NCI-H446 (cell line): ENCODE measurements at places on chromosomes 5 and 9.

DNA sequence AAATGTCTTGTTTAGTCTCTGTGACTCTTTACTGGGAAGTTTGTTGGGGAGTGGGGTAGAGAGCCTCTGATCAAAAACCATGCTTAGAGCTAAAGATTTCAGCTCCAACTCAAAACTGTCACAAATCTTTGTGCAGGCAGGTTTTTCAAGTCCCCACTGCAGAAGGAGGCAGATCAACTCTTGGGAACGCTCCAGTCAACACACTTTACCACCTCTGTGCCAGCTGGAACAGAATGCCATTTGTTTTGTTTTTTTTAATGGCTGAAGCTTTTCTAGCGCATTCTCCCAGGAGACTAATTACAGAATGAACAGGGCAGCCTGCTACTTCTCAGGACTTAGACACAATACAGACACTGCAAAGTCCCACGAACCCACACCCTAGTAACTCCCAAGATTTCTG is 17.9 kb upstream of the LHX6 start:
- no peak for DNase-seq

DNA sequence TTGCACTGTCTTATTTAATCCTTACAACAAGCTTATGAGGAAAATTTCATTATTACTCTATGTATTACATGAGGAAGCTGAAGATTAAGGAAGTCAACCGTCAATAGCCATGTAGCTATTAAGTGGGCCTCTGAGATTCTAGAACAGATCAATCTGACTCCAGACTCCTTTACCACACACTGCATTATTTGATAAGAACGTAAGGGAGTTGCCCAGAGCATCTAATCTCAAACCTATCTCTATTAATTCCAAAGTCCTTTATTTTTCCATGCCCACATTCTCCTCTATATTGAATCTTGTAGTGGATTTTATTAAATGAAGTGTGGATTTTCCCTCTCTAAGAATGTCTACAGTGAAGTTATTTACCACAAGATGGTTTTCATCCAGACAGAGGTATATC is 118.2 kb upstream of the MTAP start:
- DNase-seq: no peak

GRCh38 chr5:89268460-89268859 is 385.5 kb upstream of the MEF2C start:
- DNase-seq: no peak

GRCh38 chr9:21935631-21936030 is 58.6 kb downstream of the CDKN2A start:
- DNase-seq: no peak

- DNase-seq: no peak
Observed at GRCh38 chr5:87105577-87105976, 162.1 kb upstream of the RASA1 start.

- no peak for DNase-seq
Observed at GRCh38 chr9:20178197-20178596, 389.4 kb upstream of the SLC24A2 start.

GRCh38 chr9:137077010-137077747 is at the start of gene UAP1L1:
UAP1L1 (plus strand) TSS chr9:137077517; CDS start chr9:137077533, 16 bp downstream.
- peak; percentile 21 for DNase-seq

DNA sequence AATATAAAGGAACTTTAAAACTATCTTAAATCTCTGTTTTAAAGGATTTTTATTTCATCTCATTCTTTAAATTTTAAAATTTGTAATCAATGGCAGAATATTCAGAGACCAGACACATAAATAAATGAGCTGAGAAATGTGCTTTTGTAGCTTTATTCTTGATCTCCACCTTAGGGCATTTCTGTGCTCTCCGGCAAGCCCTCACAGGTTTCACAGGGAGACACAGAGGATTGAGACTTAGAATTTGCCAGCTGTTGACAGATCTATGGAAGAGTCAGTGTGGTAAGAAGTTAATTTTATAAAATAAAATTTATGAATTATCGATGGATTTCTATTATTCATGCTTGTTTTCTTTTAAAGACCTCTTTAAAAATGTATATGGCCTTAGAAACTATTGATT is 206.8 kb downstream of the CD180 start:
- no peak for DNase-seq

DNA sequence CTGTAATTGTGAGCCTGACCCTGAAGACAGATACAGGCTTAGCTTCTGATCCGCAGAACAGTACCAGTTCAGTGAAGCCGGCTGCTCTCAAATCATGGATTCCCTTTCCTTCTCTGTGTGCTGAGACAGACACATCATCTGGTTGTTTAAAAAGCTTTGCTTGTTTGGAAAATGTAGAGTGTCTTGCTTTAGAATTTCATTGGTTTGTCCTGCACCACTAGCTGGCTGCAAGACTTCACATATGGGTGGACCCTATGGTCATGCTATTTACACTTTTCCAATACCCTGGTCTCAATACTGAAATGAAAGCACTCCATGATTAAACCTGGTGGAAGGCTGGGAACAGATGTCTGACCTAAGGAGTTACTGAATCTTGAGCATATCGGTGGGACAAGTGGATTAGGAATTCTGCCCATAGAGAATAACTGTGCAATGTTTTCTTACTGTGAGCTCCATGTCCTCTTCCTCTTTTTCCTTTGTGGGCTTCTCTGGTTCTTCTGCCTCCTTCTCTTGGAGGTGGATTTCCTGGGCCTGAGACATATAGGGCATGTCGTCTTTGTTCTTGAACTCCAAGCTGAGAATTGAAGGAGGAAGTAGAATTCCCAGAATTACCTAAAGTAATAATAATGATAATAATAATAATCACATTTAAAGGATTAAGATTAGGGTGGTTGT is 201.1 kb upstream of the KLF9 start:
- DNase-seq: no peak

- no peak for DNase-seq
Observed at GRCh38 chr5:66877843-66878242, 281.6 kb downstream of the MAST4 start.

DNA sequence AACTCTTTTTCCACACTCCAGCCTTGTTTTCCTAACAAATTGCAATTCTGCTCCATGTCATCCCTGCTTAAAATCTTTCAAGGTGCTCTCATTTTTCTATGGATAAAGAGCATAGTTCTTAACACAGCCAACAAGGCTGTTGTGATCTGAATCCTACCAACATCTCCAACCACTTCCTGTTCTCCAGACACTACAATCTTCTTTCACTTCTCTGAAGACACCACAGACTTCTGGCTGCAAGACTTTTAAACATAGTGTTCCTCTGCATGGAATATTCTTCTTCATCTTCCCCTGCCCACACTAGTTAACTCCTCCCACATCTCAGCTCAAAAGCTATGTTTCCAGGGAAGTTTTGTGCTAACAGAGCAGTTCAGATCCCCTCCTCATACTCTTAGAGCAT is 404.8 kb downstream of the MAN2A1 start:
- DNase-seq: no peak

- peak; percentile 66 for DNase-seq
Observed at GRCh38 chr5:74625742-74626241, 14.7 kb downstream of the ENC1 start.

- DNase-seq: peak; percentile 76
Observed at GRCh38 chr9:1939926-1940368, 75.2 kb upstream of the SMARCA2 start.

- no peak for DNase-seq
Observed at GRCh38 chr5:40831346-40832210, 3.4 kb downstream of the RPL37 start.

DNA sequence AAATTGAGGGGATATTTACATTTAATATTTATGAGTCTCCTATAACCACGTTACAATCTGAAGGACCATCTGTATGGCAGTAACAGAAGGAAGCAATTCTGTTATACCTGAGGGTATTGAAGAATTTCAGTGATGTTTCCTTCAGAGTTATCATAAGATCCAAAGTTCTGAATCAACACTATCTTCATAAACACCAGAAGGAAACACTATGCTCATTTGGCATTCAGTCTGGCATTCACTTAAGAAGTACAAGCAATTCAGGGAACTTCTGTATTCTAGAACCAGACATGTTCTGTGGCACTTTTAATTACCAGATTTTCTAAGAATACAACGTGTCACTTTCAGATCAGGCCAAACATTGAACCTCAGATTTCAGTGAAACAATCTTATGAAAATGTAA is 9.6 kb downstream of the DAB2 start:
- no peak for DNase-seq

GRCh38 chr5:112179290-112179689 is 239.8 kb downstream of the EPB41L4A start:
- no peak for DNase-seq

GRCh38 chr9:130089141-130089540 is 35.4 kb downstream of the GPR107 start:
- DNase-seq: no peak

GRCh38 chr9:136832581-136832980 is 9.7 kb upstream of the AJM1 start:
- no peak for DNase-seq

DNA sequence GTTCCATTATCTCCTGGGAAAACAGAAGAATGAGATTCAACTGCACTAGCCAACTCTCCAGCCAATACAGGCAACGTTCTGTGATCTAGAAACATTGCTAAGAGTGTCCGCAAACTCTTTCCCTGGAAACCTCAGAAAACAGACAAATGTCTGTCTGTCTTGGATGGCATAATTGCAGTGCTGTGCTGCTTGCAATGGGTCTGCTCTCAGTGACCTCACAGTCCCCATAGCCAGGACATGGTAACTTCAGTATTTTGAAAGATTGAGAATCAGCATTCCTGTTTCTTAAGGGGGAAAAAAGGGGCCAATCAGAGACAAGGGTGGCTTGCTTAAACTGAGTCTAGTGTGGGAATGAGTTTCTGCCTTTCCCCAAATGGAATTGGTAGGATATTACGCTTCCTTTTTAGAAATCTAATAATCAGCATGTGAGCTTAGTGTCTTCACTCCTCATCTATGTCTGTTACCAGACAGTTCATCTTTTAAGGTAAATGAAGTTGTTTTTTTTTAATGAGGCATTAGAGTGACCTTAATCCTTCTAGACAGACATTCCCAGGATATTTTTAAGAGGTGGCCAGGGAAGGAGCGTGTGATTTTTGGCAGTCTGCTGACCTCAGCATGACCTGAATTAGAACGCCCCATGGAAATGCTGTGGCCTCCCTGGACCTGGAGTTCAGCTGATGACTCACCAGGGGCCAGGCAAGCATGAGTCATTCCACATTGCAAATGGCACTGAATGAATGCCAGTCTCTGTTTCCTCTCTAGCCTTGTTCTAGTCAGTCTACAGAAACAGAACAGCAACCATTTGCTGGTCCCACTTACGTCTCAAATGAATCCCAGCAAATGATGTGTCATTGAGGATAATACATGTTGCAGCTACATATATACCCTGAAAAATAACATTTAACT is 210.2 kb upstream of the ACTBL2 start:
- no peak for DNase-seq

DNA sequence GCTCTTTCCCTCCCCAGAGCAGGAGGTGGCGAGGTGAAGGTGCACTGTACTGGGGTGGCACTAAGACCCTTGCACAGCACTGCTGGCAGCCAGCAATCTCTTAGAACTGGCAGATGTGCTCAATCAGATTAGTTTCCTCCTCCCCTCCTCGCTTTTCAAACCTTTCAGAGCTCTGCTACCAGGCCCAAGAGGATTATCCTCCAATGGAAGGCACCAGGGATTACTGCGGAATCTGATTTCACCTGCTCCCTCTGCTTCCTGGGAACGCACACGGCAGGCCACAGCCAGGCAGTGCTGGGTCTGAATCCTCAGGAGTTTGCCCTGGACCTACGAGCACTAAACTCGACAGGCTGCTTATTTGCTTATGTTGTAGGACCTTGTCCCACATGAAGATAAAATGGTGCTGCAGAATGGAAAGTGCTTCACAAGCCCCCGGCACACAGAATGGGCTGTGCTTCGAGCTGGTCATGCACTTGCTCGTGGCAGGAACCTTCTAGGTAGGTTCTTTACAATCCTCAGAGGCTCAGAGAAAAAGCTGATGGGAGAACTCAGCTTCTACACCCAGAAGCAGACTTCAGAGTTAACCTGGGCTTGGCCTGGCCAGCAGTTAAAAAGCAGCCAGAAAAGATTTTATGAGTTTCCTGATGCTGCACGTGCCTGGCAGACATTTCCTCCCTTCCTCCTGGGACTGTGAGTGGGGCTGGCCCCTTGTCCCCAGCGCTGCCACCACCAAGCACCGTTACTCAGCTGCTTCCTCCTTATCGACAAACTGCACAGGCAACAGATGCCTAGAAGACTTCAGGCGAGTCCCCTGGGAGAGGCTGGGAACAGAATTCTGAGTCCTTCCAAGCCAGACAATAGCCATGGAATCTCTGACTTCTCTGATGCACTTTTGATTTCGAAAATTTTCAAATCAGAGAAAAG is 33.1 kb downstream of the FABP6 start:
- no peak for DNase-seq

GRCh38 chr5:83848941-83849340 is 128.3 kb upstream of the HAPLN1 start:
- no peak for DNase-seq

DNA sequence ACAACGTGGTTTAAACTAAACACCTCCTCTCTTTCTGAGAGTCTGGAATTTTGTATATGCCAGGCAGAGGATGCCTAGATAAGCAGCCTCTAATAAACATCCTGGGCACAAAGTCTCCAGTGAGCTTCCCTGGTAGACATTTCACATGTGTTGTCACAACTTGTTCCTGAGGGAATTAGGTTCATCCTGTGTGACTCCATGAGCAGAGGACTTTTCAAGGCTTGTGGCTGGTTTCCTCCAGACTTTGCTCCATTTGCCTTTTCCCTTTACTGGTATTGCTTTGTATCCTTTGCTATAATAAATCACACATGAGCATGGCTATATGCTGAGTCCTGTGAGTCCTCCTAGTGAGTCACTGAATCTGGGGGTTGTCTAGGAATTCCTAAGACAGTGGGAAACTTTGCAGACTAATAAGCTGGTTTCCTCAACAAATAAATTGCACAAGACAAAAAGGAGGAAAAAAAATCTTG is 77.4 kb downstream of the NR2F1-AS1 start:
- no peak for DNase-seq

GRCh38 chr9:86333651-86334050 is 20.6 kb downstream of the TUT7 start:
- no peak for DNase-seq

GRCh38 chr5:116848954-116849581 is 274.4 kb upstream of the SEMA6A start:
- no peak for DNase-seq

DNA sequence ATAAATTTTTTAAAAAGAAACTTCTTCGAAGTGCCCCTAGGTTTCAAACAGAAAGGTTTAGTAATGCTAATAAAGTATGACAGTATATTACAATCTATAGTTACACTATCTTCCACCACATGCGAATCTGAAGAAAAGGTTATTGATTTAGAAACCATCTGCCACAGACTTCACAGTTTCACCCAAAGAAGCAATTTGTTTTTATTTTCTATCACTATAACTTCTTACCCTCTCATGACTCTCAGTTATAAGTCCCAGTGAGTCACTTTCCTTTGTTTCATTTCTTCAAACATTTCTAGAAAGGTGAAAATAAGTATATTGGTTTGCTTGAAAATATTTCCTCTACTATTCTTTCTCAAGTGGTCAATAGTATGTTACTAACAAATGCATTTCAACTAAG is 93.6 kb downstream of the MCTP1 start:
- no peak for DNase-seq

- DNase-seq: no peak
Observed at GRCh38 chr5:128196080-128196479, 112.5 kb downstream of the SLC12A2 start.
